ENCODE measurements at places on chromosomes 7 and 10.

DNA sequence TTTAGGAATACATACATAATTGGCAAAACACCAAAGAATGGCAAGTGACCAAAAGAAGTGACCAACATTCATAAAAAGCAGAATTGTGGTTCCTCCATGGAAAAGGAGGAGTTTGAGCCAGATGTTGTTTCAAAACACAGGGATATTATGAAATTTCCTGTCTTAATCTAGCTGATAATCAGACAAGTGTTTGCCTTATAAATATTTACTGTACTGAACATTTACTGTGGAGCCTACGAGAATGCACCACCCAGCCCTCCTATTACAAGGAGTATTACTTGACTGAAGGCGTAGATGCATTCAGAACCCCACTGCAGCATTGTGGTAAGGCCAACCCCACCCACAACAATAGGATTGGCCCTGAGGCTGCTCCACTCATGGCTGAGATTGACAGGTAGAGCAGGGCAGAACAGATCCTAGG, 118.9 kb downstream of the AKR1D1 start:
- no peak for DNase-seq

DNA sequence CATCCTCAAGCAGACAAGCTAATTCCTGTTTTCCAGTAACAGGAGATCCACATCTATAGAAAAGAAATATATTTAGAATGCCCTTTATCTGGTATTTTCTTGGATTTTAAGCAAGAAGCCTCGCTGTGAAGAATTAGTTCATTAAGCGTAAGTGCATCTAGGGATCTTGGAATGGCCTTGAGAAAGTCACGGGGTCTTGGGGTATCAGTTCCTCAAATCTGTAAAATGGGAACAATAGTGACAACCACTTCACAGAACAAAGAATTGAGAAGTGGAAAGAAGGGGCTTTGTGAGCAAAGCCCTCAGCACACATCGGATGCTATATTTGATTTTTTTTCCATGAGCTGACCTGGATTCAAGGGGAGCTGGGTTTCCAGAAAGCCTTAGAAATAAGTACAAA, 32.3 kb upstream of the WDFY4 start:
- no peak for DNase-seq

- DNase-seq = no peak
These were observed 30.6 kb downstream of the JMJD1C start for GRCh38 chr10:63434866-63435854.

DNA sequence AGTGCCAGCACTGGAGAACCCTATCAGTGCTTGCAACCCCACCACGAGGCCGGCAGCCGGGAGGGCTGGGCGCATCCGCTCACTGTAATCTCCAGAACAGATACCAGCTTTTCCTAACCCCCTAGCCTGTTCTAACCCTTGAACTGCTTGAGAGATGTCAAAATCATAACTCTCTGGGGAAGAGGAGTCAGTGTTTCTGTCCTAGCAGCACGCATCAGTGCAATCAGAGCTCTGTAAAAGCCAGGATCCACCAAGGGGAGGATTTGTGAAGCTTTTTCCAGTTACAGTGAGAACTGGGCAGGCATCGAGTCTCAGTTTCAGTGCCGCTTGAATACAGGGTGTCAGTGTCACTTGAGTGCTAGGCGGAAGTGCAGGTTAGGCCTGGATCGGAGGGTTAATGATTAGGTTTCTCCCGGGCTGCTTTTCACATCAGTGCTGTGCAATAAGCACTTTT, 104.5 kb upstream of the INSYN2A start:
- no peak for DNase-seq

GRCh38 chr10:72328045-72328828, 26.5 kb downstream of the DNAJB12 start:
- DNase-seq = no peak

DNA sequence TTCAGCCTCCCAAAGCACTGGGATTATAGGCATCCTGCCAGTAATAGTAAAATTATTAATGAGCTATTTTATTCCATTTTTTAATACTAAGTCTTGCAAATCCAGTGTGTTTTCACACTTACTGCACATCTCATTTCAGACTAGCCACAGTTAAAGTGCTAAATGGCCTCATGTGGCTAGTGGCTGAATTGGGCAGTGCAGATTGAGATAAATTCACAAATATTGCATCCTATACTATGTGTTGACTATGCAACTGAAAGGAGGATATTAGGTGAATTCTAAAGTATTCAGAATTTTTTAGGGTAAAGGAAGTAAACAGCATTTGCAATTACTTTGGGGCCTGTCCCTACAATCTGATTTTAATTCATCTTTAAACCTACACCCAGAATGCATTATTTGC, 10.2 kb downstream of the APBB1IP start:
- no peak for DNase-seq

GRCh38 chr7:95322396-95322795, 1.9 kb downstream of the PON1 start:
- no peak for DNase-seq

DNA sequence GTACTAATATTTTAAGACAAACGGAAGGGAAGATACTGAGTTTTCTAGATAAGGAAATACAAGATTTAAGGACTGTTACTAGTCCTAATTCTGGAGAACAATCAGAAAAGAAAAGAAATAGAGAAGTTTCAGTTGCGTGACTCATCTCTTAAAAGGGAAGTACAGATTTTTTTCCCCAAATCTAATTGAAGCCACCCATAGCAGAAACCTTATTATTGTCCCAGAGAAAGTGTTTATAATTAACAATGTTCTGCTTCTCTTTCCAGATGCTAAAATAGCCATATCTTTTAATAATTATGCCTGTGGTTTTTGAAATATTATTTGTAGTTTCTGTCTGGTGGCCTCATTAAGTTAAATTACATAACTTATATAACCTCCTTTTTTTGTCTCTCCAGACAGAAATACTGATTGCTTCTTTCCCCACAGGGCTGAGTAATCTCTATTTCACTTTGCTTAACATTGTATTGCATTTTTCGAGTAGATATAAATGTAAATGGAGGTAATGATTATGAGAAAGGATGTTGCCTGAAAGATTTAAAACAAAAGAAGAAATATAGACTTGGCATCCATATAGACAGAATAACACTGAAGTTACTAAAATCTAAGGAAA, 240.7 kb upstream of the MBL2 start:
- no peak for DNase-seq

DNA sequence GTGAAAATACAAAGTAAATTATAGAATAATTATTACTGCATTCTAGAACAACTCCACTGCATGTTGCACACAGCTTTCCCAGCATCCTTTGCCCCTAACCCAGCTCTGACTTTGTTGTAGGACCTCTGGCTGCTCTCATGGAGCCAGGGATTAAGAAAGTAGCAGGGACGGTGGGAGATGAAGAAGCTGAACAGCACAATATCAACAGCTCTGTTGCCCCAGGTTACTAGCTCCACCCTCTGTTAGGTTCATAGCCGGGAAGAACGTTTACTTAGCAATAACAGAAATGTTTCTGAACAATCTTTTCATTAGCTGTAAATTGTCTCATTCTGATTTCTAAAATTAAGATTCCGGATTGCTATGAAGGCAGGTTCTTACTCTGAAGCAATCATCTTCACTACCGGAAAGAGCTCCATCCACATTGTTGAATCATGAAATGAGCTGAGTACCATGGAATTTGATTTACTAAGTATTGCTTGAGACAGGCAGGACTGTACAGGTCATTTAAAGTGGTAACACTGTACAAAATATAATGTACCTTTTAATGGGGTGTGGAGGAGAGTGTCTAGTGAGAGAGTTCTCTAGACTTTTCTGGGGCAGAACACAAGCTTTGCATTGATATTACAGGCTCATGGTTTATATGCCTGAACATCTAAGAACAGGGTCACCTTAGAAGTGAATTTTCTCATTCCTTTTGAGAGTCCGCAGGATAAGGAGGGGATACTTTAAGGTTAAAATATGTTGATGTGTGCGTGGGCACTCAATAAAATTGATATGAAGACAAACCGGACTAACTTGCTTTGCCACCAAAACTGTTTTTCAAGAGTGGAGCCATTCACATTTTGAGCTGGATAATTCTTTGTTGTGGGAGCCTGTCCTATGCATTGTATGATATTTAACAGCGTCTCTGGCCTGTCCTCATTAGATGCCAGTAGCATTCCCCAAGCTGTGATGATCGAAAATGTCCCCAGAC, 20.8 kb upstream of the RAB18 start:
- DNase-seq = no peak

GRCh38 chr7:148332191-148333186, 258.1 kb upstream of the C7orf33 start:
- no peak for DNase-seq

- no peak for DNase-seq
These were observed 94.1 kb downstream of the SGMS1 start for GRCh38 chr10:50529660-50530059.

GRCh38 chr7:22219036-22219435, 137.9 kb downstream of the RAPGEF5 start:
- no peak for DNase-seq

DNA sequence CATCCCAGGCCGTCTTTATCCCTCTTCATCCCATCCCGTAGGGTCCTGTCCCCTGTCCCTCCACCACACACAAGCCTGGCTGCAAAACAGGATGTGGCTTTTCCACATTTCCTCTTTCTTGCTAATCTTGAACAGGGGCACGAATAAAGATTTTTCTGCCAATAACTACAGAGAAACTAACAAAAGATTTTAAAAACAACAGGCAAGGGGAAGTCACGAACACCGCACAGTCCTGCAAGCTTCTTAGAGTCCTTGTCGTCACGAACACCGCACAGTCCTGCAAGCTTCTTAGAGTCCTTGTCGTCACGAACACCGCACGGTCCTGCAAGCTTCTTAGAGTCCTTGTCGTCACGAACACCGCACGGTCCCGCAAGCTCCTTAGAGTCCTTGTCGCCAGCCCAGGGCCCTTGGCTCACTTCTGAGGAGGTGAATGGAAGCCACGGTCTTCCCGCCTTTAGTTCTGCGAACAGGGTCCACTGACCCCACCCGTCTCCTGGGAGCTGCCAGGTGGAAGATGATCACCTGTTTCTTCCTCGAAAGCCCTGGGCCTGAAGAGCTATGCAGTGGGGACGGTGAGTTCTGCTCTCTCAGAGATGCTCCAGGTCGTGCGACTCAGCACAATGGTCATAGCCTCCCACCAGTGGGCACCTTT, 10.3 kb upstream of the INSIG1 start:
- DNase-seq = no peak

- no peak for DNase-seq
These were observed 28.8 kb downstream of the SAMD8 start for GRCh38 chr10:75140246-75140645.

GRCh38 chr7:34382166-34382893, 275.7 kb upstream of the NPSR1 start:
- DNase-seq = no peak

DNA sequence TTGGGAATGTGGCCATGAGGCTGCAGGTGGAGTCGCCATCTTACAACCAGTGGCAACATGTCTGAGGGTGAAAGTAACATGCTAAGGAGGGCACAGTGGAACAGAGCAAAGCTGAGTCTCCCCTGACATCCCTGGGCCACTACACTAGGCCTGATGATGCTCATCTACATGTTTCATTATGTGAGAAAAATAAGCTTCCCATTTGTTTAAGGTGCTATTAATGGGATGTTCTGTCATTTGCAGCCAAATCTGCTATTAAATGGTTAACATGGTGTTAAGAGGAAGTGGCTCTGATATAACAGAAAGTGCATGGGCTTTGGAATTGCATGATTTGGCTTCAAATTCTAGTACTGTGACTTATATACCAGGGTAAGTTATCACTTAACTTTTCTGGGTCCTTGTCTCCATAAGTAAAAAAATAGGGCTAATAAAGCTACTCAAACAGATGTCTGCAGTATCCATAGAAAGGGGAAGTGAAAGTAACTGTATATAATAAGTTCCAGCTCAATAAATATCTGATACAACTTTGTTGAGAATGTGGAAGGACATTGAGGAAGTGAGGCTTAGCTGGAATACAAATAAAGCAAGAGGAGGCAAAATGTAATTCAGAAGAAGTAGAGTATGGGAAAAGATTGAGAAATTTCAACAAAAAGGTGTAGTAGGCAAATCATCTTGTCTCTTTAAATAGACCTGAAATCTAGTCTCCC, 158.9 kb downstream of the RTKN2 start:
- DNase-seq = no peak

GRCh38 chr7:112067632-112068540, 138.3 kb downstream of the DOCK4 start:
- DNase-seq = no peak

DNA sequence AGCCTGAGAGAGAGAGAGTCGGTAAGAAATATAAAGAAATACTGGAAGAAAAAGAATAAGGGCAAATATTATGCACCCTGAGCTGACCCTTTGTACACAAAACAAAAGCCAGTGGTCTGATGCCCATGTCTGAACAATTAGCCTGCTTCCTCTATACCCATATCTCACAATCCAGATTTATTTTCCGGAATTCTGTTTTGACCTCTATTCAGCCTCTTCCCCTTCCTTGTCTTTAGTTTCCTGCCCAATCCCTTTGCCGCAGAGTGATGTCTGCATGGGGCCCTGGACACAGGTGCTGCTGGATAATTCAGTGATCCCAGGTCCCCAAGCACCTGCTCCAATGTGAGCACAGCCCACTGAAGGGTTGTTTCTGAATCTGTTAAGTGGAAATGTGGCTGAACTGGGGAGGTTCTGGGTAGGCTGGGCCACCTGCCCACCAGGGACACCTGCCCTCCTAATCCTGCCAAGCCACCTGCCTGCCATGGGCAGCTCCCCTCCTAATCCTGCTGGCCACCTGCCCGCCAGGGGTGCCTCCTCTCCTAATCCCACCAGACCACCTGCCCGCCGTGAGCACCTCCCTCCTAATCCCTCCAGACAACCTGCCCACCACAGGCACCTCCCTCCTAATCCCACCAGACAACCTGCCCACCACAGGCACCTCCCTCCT, 23.0 kb downstream of the ADGRA1 start:
- DNase-seq = no peak

DNA sequence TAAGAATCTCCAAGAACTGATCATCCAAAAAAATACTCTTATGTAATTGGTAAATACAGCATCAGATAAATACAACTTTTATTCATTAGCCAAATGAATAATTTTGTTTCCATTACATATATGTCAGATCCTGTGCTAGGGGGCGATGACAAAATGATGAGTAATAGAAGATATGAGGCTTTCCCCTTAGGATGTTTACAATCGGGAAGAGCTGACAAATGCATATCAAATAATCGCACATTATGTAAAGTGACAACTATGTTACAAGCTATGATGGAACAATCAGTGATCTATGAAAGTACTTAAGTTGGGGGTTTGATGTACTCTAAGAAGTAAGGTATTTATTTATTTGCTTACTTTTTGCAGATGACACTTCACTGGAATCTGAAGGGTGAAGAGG, 465.6 kb upstream of the VSTM2A start:
- no peak for DNase-seq

DNA sequence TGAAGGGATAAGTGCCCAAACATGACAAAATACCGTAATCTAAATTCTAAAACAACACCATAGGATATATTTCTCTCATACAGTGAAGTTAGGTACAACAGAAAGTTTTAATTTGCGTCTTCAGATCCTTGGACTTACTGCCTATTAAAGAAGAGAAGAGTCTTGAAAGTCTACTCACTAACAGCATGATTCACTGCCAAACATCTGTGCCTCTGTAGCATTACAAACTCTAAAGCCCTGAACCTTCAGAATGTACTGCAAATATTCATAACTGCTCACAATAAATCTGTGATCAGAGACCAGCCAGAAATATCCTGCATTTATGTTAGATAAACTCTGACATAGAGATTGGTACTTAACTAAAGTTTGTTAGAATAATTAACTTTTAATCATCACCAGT, 365.3 kb downstream of the PARD3 start:
- DNase-seq = no peak

- DNase-seq = no peak
These were observed 45.0 kb upstream of the ZNF716 start for GRCh38 chr7:57404967-57405421.

GRCh38 chr7:117411539-117411938, 15.8 kb downstream of the ASZ1 start:
- no peak for DNase-seq

Measured in HS-27A (cell line).